ENCODE measurements at places on chromosomes 7 and 10. TPM values are rescaled to one million over a fixed set of nuclear protein-coding genes. Genes with fewer than 3 reads are reported as not detected.

DNA sequence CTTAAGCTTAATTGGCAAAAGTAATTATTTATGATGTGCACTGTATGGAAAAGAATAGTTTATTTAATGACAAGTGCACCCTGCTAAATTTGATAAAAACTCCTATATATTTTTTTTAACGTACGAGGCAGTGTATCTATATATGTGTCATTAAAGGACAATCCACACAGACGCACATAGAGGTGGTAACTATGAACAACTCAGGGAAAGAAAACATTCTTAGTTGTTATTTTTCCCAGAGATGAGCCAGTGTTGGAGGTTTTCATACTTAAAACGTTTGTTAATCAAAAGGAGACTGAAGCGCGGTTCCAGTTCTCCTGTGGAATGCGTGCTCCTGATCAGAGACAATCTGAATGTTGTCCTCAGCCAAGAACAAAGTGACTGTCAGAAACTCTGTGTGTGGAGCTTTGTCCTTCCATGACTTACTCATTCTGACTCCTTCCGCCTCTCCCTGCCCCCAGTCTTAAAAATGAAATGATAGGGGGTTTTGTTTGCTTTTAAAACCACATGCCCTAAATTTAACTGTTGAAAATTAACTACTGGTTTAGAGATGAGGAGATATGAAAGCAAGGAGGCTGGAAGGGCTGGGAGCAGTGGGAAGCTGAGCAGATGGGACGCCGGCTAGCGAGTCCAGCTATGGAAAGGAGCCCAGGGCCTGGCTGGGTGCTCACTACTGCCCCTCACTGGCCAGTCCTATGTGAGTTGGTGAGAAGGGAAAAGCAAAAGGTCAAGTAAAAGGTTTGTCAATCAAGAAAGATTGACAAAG lies 99.6 kb downstream of the SVIL start:
- DNase-seq = no peak

The SORBS1 gene
- 35.1 TPM for total RNA-seq

- no peak for DNase-seq
Measured at GRCh38 chr10:5196702-5197113, at the start of gene AKR1C4. Gene AKR1C4, plus strand, starts transcription at chr10:5196837. Its CDS starts 31 bp downstream, at chr10:5196868.

GRCh38 chr10:33065111-33065510 lies 107.1 kb upstream of the ITGB1 start:
- DNase-seq = no peak

GRCh38 chr10:30553626-30554439 lies 75.7 kb downstream of the LYZL2 start:
- peak; percentile 95 for DNase-seq

DNA sequence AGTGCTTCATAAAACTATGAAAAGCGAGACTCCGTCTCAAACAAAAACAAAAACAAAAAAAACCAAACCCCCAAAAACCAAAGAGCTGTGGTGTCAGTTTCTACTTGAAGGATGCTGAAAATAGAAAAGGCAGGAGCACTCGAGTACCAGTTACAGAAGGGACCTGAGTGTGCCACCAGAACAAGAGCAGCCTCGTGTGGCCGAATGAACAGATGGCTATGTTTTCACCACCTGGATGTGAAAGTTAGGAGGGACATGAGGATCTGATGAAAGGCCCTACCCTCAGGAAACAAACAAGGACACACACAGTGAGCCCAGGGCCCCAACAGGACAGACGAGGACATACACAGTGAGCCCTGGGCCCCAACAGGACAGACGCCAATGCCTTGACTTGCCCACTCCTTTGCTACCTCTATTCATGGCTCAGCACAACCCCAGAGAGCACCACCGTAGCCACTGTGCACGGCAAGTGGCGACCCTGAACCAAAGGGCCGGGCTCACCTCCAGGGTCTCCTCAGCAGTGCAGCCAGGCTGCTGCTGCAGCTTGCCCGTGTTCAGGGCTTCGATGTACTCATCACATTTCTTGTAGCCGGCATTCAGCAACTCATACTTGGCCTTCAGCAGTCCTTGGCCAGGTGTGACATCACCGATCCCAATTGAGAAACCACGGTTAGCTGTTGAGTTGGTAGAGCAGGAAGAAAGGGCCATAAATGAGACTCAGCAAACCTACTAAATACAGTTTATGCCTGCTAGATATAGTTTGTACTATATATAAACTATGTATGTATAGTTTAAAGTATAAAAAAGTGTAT lies 24.9 kb downstream of the POLR3A start:
- no peak for DNase-seq

All from lower leg skin (tissue), 4 donors.